ENCODE measurements at places on chromosomes 6 and 20. TPM values are rescaled to one million over a fixed set of nuclear protein-coding genes. Genes with fewer than 3 reads are reported as not detected.

The NOX3 gene
- not detected for total RNA-seq

The BPI gene
- not detected for total RNA-seq

The KCNQ2 gene
- 0.31 TPM for total RNA-seq

The QKI gene
- 81.2 TPM for total RNA-seq

The MICAL1 gene
- total RNA-seq = 37.3 TPM

The STK4 gene
- total RNA-seq = 21.3 TPM

The KCNB1 gene
- 0.41 TPM for total RNA-seq

The GGTLC1 gene
- not detected for total RNA-seq

The LST1 gene
- total RNA-seq = not detected

The RBL1 gene
- 14.7 TPM for total RNA-seq

The NAA20 gene
- total RNA-seq = 106 TPM

The SLC22A2 gene
- 1.2 TPM for total RNA-seq

The HFE gene
- total RNA-seq = 17.0 TPM

The MSH5 gene
- total RNA-seq = 6.1 TPM

The C6orf141 gene
- total RNA-seq = 21.5 TPM
